ENCODE measurements at places on chromosomes 1 and 21. TPM values are rescaled to one million over a fixed set of nuclear protein-coding genes. Genes with fewer than 3 reads are reported as not detected.

DNA sequence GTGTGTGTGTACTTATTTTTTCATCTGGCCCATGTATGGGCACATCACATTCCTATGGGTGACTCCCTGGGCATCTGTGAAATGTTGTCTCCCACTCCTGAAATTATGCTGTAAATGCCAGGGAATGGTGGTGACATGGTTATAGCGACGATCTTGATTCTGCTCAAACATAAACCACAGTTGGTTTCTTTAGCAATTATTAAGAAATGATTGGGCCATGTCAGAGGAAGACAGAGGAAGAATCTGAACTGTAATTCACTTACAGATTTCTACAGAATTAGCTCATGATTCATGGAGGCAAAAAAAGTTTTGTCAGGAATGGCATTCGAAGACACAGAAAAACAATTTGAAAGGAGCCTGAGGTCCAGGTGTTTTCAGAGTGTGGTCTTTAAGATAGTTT lies 25.8 kb upstream of the KCNE1 start:
- DNase-seq, result no peak

DNA sequence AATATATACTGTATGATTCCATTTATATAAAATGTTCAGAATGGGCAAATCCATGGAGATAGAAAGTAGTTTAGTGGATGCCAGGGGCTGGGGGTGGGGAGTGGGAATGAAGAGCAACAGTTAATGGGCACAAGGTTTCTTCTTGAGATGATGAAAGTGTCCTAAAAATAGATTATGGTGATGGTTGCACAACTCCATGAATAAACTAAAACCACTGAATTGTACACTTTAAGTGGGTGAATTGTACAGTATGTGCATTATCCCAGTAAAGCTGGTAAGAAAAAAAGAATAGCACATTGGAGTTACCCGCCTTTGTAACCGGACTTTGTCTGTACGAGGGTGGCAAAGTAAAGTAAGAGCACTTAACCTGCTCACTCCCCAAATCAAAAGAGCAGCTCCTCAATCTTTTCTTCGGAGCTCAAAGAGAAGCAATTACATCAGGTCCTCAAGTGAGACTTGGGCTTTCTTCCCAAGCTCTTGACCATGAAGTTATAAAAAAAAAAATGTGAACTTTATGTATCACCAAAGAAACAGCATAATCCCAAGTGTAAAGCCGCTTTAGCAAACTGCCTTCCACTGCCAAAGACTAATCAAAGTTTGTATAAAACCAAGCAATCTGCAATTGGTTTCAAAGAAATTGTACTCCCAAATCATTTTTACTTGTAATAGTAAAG lies 32.1 kb downstream of the ALDH9A1 start:
- DNase-seq, result peak; percentile 21

- no peak for DNase-seq
Observed at GRCh38 chr21:31735511-31735992, 3.6 kb upstream of the SCAF4 start.

GRCh38 chr1:12150456-12151200 lies 16.2 kb upstream of the TNFRSF1B start:
- no peak for DNase-seq

DNA sequence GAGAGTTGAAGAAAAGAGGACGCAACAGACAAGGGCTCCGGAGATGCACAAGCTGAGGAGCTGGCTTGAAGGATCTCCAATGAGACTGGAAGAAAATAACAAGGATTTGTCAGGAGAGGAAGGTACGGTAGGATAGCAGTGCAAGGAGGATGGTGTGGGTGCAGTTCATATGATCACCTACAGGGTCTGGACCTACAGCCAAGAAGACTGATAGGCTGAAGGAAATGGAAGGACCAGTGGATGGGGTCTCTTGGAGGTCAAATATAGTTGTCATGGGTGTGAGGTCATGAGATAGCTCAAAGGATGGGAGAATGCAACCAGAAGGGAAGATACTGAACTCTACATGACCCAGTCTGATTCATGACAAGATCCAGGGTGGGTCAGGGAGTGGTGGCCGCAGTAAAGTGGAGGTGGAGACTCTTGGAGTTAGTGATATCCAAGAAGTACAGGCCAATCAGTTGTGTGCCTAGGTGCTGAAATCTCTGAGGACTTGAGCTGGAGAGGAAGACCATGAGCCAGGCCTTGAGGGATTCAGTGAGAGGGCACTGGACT lies 15.3 kb upstream of the KANK4 start:
- DNase-seq, result no peak

DNA sequence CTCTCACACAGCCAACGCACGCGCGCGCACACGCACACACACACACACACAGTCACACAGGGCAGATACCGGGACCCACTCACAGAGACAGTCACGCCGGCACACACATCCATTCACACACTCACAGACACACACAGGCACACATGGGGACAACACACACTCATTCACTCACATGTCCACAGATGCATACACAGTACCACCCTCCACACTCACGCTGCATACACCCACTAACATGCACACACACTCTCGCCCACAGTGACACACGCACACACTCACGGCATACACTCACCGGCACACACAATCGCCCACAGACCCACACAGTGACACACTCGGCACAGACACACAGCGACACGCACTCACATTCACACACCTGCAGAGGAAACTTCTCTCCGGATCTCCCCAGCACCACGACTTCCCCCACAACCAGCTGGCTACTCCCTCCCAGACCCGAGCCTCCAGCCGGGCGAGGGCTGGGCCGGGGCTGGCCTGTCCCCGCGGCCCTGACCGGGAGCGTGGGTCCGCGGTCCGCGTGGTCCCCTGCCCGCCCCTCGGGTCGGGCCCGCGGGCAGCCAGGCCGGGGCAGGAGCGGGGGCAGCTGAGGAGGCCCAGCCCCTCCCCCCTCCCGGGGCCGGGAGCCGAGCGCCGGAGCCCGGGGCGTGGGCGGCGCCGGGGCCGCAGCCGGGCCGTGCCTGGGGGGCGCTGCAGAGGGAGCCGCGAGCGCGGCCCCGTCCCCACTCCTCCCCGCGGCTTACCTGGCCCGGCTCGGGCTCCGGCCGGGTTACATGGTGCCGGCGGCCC lies 552 bp downstream of the DLGAP3 start:
- DNase-seq, result no peak

GRCh38 chr1:70048336-70049094 lies 156.9 kb downstream of the LRRC40 start:
- DNase-seq, result no peak

- peak; percentile 33 for DNase-seq
Observed at GRCh38 chr1:236753516-236753915, 41.6 kb upstream of the MTR start.

DNA sequence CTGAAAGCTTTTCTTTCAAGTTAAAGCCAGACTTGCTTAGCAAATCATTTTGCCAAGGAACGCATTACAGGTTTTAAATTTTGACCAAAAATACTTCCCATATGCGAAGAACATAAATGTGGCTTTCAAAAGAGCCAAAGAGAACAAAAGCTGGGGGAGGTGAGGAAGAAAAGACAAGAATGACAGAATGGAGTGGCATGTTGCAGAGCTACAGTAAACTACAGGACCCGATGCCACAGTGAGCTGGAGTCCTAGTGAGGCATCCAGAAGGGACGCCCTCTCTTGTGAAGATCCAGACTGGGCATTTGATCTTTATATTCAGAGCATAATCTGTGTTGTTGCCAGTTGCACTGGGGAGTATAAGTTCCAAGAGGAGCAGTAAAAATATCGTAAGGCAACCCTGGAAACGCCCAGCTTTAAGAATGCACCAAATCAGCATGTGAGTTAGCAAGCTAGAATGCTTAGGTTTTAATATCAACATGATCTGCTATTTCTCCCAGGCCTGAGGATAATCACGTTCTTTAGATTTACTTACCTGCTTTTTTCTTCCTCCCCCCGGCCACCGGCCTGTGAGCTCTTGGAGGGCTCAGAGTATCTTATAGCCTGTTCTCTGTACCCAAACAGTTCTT lies 48.4 kb upstream of the HOOK1 start:
- DNase-seq, result no peak

DNA sequence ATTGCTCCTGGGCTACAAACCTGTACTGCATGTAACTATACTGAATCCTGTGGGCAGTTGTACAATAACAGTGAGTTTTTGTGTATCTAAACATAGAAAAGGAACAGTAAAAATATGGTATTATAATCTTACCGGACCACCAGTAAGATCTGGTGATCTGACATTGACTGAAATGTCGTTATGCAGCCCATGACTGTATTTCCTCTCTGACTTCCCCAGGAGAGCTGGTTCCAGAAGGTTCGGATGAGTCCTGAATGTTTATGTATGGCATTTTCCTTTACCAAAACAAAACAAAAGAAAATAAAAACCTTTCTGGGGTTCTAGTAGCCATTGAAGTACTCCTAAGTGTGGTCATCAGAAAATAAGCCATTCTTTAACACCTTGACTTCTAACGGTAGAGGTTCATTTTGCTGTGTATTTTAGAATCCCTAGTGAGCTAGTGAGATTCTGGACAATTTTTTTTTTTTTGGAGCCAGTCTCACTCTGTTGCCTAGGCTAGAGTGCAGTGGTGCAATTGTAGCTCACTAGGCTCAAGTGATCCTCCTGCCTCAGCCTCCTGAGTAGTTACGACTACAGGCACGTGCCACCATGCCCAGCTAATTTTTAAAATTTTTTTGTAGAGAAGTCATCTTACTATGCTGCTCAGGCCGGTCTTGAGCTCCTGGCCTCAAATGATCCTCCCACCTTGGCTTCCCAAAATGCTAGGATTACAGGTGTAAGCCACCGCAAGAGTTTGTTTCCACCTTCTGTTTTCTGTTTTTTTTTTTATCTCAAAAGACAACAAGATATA lies 27.7 kb downstream of the UBE4B start:
- DNase-seq, result no peak

GRCh38 chr1:47465605-47466004 lies 27.8 kb downstream of the FOXD2 start:
- DNase-seq, result peak; percentile 26

DNA sequence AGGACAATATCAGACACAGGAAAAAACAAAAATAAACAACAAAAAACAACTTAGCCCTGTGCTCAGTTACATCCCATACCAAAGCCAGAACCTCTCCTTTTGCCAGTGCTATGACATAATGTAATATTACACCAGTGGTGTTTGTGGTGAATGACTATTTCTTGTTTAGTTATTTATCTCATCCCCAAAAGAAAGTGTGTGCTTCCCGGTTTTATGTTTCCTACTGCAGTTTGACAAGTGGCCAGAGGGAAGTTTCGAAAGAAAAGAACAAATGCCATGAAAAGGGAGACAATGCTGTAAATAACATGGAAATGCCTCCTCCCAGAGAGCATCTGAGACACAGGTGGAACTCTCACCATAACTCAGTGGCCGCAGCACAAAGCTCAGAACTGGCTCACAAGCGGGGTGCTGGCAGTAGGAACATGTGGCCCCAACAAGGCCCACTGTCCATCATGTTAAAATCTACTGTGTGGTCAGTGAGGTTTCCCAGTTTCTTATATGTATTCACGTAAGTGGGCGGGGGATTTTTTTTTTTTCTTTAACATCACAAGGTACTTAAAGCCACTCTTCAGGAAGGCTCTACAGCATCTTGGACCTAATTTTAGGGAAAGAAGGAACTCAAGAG lies 158.2 kb downstream of the BARHL2 start:
- peak; percentile 28 for DNase-seq

GRCh38 chr1:236654511-236654910 lies 31.8 kb upstream of the ACTN2 start:
- DNase-seq, result no peak

DNA sequence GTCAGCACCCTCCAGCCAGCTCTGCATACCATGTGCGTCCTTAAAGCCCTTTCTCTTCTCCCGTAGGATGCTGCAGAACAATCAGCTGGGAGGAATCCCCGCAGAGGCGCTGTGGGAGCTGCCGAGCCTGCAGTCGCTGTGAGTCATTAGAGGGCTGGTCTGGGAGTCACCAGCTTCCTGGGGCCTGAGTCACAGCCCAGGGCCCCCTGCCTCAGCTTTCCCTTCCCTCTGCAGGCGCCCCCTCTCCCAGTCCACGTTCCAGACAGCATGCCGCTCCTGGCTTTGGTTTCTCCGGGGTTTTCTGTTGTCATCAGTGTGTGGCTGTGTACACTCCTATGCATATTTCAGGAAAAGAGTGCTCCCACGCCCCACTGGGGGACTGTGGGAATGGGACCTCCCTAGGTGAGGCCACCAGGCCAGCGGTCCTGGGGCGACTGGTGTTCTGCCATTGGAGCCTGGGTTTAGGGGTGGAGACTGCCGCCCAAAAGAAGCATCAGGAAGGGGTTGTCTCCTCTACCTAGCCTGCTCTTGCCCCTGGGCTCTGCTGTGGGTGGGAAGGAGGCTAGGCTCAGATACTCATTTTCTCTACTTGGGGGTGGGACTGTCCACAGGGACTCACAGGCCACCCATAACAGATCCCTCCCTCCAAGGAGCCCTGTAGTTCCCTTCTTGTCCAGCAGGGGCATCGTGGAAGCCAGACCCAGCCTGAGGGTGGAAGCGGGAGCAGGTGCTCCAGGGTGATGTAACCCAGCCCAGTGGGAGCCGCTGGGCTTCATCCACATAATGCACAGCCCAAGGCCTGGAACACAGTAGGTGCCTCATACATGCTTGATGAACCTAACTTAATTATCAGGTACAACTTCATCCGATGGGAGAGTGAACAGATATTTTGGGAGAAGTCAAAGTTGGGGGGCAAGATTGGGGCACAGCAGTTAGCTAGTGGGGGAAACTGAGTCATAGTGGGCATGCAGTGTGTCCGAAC lies 42.5 kb downstream of the LGR6 start:
- peak; percentile 93 for DNase-seq

DNA sequence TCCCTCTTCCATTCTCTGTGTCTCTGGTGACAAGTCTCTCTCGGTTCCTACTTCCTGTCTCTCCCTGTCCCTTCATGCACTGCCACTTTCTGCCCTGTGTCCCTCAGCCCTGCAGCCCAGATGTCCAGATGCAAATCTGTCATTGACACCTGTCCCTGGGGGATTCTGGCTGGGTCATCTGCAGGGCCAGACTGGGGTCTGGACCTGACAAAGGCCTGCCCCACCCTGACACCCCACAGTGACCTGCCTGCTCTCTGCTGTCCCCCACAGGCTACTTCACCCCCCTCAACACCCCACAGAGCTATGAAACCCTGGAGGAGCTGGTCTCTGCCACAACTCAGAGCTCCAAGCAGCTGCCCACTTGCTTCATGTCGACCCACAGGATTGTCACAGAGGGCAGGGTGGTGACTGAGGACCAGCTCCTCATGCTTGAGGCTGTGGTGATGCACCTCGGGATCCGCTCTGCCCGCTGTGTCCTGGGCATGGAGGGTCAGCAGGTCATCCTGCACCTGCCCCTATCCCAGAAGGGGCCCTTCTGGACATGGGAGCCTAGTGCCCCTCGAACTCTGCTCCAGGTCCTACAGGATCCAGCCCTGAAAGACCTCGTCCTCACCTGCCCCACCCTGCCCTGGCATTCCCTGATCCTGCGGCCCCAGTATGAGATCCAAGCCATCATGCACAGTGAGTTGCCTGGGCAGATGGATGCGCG lies 7.2 kb downstream of the THEMIS2 start:
- DNase-seq, result peak; percentile 91

GRCh38 chr1:172997941-172998361 lies 52.8 kb downstream of the TNFSF18 start:
- DNase-seq, result no peak

- no peak for DNase-seq
Observed at GRCh38 chr1:113168946-113169345, 95.9 kb downstream of the LRIG2 start.

GRCh38 chr1:191290441-191290840 lies 812.8 kb upstream of the BRINP3 start:
- no peak for DNase-seq

Gene SERTAD4
- total RNA-seq, result not detected

Gene DCDC2B
- total RNA-seq, result not detected

Gene LCE1C
- not detected for total RNA-seq

Gene SYCP1
- total RNA-seq, result not detected

Gene HAO2
- total RNA-seq, result not detected

Gene SH3BGR
- 17.4 TPM for total RNA-seq

Gene IFI44L
- total RNA-seq, result 41.6 TPM

Gene GLMN
- total RNA-seq, result 14.5 TPM

All from myocyte (in vitro differentiated cells).